ENCODE measurements at places on chromosomes 16 and 17.
A peak's percentile ranks its signal among the peaks of the same experiment; 100 is the strongest.

DNA sequence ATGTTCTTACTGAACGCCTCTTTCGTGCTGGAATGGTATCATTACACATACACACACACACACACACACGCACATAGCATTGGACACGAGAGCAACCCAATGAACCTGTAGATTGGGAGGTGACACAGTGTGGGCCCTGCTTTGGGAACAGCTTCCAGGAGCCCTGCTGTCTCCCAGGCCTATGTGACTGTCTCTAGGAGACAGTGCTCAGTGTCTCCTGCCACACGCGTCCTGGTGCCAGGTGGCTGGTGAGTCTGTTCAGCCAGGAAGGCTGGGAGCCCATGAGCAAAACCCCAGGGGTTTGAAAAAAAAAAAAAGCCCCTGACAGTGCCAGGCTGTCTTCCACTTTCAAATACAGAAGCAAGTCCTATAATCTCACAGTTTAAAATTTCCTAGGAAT, 2.4 kb upstream of the SPOP start:
- DNase-seq: no peak

DNA sequence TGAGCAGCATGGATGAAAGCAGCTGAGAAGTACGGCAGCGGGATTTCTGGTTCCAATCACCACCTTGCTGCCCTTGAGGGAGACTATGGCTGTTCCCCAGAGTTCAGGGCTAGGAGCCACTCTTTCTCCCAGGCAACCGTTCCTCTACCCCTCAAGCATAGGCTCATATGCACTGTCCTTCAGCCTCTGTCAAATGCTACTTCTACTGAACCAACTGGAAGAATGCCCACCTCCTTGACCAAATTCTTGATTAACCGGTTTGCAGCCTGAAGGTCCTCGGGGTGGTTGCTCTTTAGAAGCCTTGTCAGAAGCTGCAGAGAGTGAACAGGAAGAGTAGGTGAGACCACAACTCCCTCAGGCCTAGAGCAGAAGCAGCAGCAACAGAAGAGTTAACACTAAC, 23.8 kb downstream of the GGA2 start:
- DNase-seq: no peak

- no peak for DNase-seq
These were observed 26.4 kb downstream of the ARHGAP17 start for GRCh38 chr16:24988593-24989338.

DNA sequence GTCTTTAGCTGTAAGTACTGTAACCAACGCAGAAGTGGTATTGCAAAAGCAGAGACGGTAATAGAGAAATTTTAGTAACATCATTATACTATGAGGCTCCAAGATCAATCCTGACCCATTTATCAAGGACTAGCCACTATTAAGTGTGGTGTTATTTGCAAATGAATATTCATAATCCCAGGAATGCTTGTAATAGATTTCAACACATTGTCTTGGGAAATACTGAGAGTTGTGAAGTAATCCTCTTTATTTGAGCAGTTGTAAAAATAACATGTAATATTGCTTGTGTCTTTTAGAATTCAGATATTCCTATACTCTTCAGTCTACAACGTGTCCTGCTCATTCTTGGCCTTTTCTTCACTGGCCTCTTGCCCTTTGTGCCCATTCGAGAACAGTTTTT, 46.4 kb downstream of the GDPD1 start:
- DNase-seq: no peak

GRCh38 chr17:1621273-1621954, 7.2 kb downstream of the SLC43A2 start:
- no peak for DNase-seq

DNA sequence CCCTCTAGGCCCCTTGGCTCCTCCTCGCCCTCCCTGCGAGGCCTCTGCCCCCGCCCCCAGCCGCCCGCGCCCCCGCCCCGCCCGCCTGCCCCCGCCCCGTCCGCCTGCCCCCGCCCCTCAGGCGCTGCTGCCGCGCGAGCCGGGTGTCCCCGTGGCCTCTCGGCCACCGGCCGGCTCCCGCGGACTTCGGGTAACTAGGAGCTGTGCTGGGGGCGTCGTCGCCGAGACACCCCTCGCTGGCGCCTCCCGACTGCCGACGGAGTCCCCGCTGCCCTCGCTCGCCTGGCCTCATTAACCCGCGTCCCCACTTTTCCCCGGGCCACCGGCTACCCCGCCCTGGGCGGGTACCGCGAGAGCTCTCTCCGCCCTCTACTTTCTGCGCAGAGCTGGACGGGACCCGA, at the start of gene TLCD1:
Gene TLCD1, minus strand, starts transcription at position 8 of the 401 bp plus-strand sequence. CDS start 136 bp downstream, outside the sequence.
- no peak for DNase-seq

- DNase-seq: no peak
These were observed 14.4 kb downstream of the SDR42E1 start for GRCh38 chr16:81996664-81997509.

DNA sequence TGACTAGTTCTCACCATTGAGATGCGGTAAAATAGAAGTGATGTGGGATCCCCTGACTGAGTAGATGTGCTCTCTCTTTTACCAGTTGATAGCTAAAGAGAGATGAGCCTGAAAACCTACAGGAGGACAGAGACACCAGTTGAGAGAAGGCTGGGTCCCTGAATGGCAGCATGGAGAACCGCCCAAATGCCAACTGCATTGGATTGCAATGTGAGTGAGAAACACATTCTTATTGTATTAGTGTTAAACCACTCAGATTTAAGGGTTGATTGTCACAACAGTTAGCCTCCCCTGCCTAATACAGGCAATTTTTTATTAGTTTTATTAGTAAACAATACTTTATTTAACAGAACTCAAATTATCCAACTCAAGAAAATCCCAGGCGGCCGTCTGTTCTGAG, 61.2 kb downstream of the SPACA3 start:
- no peak for DNase-seq

GRCh38 chr17:81392909-81393654, 2.2 kb upstream of the BAHCC1 start:
- peak; percentile 77 for DNase-seq

DNA sequence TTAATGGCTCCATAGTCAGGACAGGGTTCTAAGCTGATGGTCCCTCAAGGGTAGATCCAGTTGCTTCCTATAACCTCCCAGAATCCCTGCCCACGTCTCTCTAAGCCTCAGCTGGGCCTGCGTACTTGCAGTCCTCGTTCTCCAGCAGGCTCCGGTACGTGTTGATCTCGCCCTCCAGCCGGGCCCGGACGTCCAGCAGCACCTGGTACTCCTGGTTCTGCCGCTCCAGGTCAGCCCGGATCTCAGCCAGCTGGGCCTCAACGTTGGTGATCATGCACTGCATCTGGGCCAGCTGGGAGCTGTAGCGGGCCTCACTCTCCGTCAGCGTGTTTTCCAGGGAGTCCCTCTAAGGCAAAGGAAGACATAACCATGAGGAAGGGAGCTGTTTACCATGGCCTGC, 4.5 kb downstream of the KRT32 start:
- DNase-seq: no peak

GRCh38 chr16:25614716-25615265, 77.0 kb upstream of the HS3ST4 start:
- DNase-seq: no peak

- no peak for DNase-seq
These were observed 3.2 kb downstream of the INCA1 start for GRCh38 chr17:4994081-4994595.

GRCh38 chr16:27482397-27483087, 67.2 kb downstream of the GTF3C1 start:
- DNase-seq: no peak

DNA sequence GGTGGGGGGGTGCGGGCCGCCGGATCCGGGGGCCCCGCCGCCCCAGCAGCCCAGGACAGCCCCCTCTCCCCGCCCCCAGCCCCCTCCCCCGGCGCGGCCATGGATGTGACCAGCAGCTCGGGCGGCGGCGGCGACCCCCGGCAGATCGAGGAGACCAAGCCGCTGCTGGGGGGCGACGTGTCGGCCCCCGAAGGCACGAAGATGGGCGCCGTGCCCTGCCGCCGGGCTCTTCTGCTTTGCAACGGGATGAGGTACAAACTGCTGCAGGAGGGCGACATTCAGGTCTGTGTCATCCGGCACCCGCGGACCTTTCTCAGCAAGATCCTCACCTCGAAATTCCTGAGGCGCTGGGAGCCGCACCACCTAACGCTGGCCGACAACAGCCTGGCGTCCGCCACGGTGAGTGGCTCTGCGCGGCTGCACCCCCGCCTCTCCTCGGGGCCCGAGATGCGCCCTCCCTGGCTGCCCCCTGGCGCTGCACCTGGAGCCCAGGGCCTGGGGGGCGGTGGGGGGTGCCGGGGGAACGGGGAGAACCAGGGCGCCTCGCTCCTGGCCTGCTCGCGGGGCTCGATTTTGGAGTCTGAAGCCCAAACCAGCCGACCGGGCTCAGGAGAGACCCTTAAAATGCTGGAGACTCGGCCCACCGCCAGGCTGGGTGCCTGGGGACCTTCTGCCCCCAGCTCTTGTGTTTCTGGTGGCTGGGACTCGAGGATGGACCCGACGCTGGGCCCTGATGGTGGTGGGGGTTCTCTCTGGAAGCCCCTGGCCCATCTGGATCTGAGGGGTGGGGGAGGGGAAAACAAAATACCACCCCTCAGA, 744 bp downstream of the CMIP start:
- DNase-seq: peak; percentile 61

- DNase-seq: peak; percentile 74
These were observed 46.9 kb downstream of the IRX6 start for GRCh38 chr16:55370762-55371482.

DNA sequence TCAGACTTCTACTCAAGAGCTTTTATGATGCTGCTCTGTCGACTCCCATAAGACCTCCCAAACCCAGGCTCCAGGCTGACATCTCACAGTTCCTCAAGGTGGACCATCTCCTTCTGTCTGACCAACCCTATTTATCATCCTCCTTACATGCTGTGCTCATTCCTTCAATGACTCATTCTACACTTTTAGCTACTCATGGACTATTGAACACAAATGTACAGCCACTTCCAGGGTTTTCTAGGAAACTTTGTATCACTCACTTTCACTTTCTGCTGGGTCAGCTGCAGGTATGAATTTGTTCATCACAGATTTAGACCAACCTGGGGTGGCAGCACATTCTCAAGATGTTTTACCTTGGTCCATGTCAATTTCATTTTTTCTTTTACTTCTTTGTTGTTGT, 162.4 kb upstream of the FAM20A start:
- no peak for DNase-seq

DNA sequence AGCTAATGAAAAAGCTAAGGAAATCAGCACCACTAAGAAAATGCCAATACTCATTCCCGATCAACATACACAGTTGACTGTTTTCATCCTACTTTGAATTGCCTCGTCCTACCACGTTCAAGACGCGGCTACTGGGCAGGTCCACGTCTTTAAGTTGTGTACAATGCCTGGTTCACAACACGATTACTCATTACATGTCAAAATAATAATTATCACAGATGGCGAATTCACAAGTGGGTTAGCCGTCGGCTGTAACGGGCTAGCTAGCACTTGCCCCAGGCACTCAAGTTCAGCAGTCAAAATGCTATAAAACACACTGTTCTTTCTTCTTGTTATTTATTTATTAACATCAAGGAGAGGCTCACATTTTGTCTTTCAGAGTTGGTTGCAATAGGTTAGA, 124.2 kb downstream of the ZFHX3 start:
- DNase-seq: no peak

DNA sequence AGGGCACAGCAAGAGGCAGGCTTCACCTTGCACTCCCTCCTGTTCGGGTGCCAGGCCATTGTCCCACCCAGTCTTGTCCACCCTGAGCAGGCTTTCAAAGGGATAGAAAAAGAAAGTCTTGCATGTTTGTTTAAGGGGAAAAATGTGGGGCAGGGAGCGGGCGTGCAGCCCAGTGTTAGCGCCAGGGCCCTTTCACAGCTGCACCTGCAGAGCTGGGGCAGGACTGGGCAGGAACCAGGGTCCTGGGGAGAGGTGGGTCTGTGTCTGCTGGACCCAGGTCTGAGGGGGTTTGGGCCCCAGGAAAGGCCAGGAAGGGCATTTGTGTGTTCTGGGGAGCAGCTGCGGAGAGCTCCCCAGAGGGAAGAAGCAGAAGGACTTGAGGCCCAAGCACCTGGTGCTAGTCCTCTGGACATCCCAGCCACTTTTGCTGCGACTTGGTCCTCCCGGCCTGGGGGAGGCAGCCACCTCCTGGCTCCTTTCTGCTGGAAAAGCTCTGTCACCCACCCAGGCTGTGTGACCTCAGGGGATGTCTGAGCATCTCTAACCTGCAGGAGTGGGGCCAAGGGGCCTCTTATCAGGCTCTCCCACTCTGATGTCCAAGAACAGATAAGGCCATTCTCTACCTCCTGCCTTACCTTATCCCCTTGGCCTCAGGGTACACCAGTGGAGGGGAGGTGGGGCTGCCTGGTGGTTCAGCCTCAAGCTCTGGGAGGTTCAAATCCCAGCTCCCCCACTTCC, 44.7 kb downstream of the PSME3IP1 start:
- DNase-seq: no peak
